ENCODE measurements at places on chromosomes 2 and 18. TPM values are rescaled to one million over a fixed set of nuclear protein-coding genes. Genes with fewer than 3 reads are reported as not detected.

The MALL gene
- 0.94 TPM for total RNA-seq

The SMYD1 gene
- total RNA-seq = not detected

The CD207 gene
- not detected for total RNA-seq

The LMAN1 gene
- 52.6 TPM for total RNA-seq

The TWSG1 gene
- total RNA-seq = 25.3 TPM

The RAB6C gene
- 0.78 TPM for total RNA-seq
